Left ventricle myocardium inferior (tissue), 1 donor: ENCODE measurements at places on chromosomes 11 and 22. TPM values are rescaled to one million over a fixed set of nuclear protein-coding genes. Genes with fewer than 3 reads are reported as not detected.
A peak's percentile ranks its signal among the peaks of the same experiment; 100 is the strongest.

GRCh38 chr11:75606099-75606498, 44.0 kb downstream of the SERPINH1 start:
- no peak for DNase-seq

Gene CCS
- total RNA-seq = 25.3 TPM

- no peak for DNase-seq
These were observed 198.3 kb upstream of the PGR start for GRCh38 chr11:101327908-101328307.

Gene PRDM11
- total RNA-seq = 17.2 TPM

- peak; percentile 40 for DNase-seq
These were observed 529.5 kb downstream of the SOX6 start for GRCh38 chr11:15826826-15827225.

GRCh38 chr11:128840137-128840536, 27.0 kb downstream of the KCNJ1 start:
- DNase-seq = no peak

DNA sequence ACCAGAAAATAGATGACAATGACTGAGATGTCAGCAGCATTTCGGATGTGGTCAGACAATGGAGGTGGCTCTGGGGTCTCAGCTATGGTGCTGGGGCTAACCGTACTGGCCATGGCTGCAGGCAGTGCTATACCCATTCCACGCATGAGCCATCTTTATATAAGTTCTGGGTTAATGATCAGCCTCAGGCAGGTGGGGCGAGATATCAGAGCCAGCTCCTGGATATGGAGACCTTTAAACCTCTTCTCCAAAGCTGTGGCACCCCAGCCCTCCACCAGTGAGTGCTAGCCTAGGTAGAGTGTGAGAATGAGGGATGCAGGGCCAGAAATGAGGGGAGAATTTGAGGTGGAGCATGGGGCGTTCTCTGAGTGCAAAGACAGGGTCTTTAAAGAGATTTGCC, at the start of gene SLC5A4:
SLC5A4 (minus strand) TSS at position 131 of the 400 bp plus-strand sequence; CDS start at position 113, 18 bp downstream.
- DNase-seq = no peak

DNA sequence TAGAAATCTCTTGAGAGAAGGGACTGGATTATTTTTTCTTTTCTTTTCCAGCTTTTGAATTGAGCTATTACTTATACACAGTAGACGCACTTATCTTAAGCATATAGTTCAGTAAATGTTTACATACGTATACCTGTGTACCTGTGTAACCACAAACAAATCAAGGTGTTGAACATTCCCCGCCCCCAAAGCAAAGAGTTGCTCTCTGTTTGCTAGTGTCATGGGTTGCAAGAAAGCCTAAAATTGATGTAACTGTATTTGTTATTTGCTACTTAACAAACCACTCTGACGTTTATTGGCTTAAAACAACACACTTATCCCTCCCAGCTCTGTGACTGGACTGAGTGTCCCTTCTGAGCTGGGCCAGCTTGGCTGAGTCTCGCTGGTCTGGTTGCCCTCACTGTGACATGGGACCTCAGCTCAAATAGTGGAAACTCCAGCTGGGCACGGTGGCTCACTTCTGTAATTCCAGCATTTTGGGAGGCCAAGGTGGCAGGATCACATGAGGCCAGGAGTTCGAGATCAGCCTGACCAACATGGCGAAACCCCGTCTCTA, 25.4 kb upstream of the CABP2 start:
- no peak for DNase-seq

Gene STK33
- total RNA-seq = 25.8 TPM

DNA sequence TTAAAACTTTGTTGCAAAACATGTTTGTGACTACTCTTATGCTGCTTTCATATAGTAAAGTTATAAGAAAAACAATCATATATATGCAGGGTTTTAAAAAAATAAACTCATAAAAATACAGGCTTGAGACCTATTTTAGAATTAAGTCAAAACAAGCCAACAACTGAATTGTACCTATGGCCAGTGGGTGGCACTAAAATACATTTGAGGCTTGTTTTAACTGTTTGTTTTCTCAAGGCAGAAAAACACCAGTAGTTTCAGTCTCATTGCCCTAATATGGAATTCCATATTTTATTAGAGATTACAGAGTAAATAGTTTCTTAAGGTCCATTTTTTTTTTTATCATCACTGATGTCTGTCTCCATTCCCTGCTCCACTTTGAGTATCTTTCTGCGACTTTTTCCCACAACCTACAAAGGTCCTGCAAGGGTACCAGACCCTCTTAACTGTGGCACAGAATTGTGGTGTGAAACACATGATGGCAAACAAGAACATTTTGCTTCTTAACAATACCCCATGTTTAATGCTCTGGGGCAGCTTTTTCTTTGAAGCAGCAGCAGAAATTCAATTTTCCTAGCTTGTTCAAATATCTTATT, 8.5 kb upstream of the CCDC89 start:
- no peak for DNase-seq

GRCh38 chr11:109677876-109678275, 255.9 kb downstream of the C11orf87 start:
- DNase-seq = no peak

DNA sequence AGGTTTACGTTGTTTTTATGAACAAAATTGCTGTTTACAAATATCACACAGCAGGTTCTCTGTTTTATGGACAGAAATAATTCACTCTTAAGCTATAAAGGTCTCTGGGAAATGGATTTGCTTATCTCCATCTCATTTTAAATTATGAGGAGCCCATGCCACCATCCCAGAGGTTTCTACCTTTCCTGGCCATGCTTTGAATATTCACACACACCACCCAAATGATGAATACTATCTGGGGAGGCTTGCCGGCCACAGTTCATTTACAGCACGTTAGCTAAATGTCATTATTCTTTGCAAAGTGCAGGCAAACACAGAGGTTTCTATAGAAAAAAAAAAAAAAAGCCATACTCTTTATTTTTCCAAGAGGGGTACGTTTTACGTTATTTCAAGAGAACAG, 1446.7 kb downstream of the FAM181B start:
- no peak for DNase-seq

Gene GNB1L
- 2.9 TPM for total RNA-seq

- DNase-seq = no peak
These were observed 6.6 kb downstream of the TREH start for GRCh38 chr11:118672846-118673245.

Gene DDIAS
- 0.58 TPM for total RNA-seq

- DNase-seq = no peak
These were observed 32.5 kb downstream of the AHNAK start for GRCh38 chr11:62514151-62514550.

GRCh38 chr22:26648011-26648497, 9.3 kb upstream of the MIAT start:
- DNase-seq = no peak

DNA sequence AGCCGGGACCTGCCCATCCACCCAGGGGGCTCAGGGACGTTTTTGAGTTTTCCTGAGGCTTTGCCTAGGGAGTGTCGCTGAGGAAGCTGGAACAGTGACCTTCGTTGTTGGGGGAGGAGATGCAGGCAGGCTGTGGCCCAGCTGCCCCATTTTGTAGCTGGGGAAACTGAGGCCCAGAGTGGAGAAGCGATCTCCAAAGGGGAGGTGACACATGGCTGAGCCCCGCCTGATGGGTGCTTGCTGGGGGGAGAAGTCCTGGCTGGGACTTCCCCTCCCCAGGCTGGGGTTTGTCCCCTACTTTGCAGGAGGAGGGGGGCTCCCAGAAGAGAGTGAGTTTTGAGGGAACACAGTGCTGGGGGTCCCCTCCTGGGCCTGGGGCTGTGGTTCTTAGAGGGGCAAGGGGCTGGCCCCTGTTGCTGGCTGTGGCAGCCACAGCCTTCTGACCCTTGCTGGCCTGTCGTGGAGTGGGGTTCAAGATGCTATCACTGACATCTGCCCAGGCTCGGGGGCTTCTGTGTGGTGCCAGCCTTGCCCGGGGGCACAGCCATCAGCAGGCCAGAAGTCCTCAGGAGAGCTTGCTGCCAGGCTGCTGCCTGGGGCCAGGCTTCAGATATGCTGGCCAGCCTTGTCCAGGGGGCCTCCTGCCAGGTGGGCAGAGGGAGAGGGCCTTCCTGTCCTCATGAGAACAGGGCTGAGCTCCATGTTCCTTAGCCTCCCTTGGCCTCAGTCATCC, 21.4 kb downstream of the KCNQ1 start:
- no peak for DNase-seq

DNA sequence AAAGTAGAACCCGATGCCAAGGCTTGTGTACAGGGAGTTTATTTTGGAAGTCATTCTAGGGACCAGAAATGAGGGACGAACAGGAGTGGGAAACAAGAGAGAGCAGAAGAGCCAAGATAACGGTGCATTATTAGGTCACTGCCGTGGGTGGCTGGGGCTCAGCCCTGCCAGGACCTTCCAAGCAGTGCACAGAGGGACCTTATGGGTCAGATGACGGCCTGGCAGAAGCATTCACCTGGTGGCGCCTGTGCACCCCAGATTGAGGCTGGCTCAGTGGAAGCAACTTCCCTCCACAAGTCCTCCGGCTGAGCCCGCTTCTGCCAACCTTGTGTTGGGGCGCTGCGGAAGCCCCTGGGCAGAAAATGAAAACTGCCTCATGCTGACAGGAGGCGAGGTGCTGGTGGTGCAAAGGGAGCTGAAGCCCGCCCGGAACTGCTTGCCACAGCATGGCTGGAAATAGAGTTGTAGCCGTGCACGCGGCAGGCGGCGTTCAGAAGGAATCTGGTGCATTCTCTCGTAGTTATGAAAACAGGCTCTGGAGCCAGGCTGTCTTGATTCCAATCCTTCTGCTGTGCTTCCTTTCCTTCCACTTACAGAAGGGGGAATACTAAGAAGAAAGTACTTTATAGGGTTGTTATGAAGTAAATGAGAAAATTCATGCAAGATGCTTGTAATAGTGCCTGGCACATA, 22.2 kb upstream of the TP53I11 start:
- DNase-seq = no peak

DNA sequence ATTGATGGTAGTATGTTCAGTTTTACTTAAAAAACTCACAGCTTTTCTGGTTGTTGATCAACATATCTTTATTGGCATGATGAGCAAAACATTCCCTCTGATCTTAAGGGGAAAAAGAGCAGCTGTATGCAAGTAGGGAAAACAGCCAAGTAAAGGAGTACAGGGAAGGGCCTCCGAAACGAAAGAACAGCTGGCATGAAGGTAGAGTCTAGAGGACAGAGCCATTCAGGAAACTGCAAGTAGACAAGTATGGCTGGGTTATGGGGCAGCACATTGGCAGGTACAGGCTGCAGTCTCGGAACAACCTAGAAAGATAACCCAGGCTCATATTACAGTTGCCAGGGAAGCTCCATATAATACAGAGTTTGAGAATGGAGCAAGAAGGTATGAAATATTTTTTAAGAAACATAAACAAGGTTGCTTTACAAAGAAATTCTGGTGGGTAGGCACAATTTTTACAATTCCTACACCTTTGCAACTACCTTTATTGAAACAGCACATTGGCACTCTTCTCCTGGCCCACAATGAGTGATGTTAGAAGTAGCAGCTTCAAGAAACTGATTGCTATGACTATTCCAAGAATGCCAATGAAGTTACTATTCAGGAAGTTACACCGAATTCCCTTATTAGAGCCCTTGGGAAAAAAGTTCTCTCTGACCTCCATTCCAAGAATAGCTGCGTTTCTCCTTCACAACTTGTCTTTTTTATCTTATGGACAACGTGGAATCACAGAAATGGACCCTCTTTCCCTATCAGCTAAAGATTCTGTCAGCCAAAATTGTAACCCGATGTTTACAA, 45.2 kb downstream of the LGR4 start:
- DNase-seq = no peak
